Sciatic nerve (tissue), 2 donors: ENCODE measurements at places on chromosomes 7 and 10. TPM values are rescaled to one million over a fixed set of nuclear protein-coding genes. Genes with fewer than 3 reads are reported as not detected.

Gene GPR141
- total RNA-seq = 1.8 TPM

DNA sequence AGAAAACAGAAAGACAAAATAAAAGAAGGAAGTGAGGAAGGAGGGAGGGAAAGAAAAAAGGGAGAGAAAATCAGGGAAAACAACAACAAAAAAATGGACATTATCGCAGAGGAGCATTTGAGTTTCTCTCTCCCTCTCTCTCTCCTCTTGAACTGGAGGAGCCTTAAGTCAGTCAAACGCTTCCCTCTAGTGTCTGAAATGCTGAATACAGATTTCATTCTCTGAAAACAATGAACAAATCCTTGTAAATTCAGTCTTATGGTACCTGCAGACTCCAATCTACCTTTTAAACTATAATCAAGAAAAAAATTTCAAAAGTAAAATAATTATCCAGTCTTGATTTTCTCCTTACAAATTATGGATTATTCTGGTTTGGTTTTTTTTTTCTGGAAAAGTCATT, 89.2 kb upstream of the PFKP start:
- no peak for DNase-seq

Gene MGMT
- total RNA-seq = 24.5 TPM

DNA sequence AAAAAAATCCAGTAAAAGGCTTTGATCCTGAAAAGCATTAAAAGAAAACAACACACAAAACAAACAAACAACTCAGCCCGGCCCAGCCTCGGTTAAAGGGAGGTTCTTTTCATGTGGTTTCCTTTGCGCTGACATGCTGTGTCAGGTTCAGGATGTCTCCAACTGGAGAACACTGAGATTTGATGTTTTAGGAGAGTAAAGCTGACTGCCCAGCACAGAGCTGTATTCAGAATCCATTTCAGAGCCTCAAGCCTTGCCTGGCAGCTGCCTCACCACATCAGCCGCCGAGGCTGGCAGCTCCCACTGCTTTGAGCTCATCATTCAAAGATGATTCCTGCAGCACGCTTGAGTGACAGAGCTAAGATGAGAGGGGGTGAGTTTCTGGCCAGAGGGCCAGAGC, 205.8 kb upstream of the LYZL1 start:
- DNase-seq = no peak

Gene SPDYE5
- total RNA-seq = not detected

DNA sequence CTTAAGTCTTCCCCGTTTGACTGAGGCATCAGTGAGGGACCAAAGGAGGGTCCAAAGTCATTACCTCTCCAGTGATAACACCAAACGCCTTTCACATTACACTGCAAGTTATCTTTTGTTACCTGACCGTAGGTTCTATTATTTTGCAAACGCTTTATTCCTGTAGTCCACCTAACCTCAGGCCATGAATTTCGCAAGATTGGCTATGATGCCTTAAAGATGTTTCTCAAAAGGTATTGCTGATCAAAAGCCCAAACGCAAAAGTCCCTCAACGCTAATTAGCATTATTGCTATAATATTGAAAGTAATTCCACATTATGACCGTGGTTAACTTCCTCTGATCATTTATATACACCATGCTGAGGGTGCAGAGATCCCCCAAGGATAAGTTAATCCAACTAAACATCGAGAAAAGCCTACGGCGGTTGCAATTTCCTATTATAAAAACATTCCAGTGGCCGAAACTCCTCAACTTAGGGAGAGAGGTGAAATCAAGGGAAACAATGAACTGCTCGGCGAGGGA, 649 bp downstream of the DNA2 start:
- no peak for DNase-seq
